Pulmonary artery endothelial cell (primary cell): ENCODE measurements at places on chromosomes 4 and X. TPM values are rescaled to one million over a fixed set of nuclear protein-coding genes. Genes with fewer than 3 reads are reported as not detected.

DNA sequence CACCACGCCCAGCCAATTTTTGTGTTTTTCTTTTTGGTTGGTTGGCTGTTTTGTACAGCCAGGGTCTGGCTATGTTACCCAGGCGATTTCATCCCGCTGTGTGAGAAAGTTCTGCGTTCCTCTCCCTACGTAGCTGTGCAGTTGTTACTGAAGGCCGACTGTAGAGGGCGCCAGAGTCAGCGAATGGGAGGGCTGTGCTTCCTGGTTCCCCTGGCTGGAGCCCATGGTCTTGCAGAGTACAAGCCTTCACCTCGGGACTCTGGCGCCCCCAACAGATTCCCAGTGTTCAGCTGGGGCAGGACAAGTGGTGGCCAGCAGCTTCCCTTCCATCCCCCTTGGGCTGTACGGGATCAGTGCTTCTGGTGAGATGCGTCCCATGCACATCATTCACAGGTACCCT, 5.6 kb upstream of the CT45A1 start:
- no peak for DNase-seq

Gene FATE1
- not detected in 2 replicates for total RNA-seq

Gene SNCA
- total RNA-seq = 120 and 211 TPM in 2 replicates

DNA sequence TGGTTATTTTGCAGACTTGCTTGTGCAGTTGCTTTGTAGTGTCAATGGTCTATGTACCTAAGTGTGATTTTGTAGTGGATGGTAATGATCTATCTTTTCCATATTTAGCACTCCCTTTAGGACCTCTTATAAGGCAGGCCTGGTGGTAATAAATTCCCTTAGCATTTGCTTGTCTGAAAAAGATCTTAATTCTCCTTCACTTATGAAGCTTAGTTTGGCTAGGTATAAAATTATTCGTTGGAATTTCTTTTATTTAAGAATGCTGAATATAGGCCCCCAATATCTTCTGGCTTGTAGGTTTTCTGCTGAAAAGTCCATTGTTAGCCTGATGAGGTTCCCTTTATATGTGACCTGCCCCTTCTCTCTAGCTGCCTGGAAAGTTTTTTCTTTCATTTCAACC, 10.6 kb upstream of the HSD17B13 start:
- DNase-seq = no peak

GRCh38 chrX:136203438-136203837, 47.8 kb downstream of the MAP7D3 start:
- no peak for DNase-seq

- DNase-seq = no peak
Measured at GRCh38 chr4:13386405-13387107, 97.6 kb downstream of the RAB28 start.

Gene NOP14
- total RNA-seq = 33.7 and 43.6 TPM in 2 replicates

- DNase-seq = no peak
Measured at GRCh38 chr4:148068065-148068911, 336.4 kb downstream of the ARHGAP10 start.

DNA sequence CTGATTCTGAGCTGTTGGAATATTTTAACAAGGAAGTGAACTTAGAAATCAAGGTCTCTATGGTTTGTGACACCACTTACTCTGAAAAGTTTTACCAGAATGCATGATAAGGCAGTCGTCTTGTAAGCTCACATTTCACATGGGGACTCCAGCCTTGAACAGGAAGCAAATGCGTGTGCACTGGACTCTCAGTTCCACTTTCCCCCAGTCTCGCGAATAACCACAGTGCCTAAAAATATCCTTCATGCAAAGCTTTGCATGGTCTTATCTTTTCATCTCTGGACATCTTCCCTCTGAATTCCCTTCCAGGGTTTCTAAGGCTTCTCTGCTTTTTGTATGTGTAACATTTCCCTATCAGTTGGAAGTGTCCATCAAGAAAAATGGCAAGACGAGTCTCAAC, 581.8 kb downstream of the NLGN4X start:
- no peak for DNase-seq

GRCh38 chrX:20740443-20740842, 473.7 kb upstream of the RPS6KA3 start:
- no peak for DNase-seq

Gene RNF175
- total RNA-seq = not detected in 2 replicates

DNA sequence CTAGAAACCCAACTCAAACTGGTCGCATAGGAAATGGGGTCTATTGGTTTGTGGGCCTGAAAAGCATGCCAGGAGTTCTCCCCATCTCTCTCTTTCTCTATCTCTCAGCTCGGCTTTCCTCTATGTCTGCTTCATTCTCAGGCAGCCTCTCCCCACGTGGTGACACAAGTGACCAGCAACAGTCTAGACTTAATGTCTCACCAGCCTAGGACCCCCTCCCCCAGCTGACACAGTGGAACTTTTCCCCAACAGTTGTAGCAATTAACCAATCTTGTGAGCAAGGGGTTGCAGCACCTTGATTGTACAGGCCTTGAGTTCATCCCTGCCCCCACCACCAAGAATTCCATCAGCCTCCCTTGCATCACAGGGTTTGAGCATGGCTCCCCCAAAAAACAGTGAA, 159.8 kb upstream of the KIT start:
- no peak for DNase-seq

- DNase-seq = no peak
Measured at GRCh38 chrX:32520789-32521188, 690.6 kb downstream of the DMD start.

- no peak for DNase-seq
Measured at GRCh38 chr4:148779771-148780170, 337.6 kb upstream of the NR3C2 start.

DNA sequence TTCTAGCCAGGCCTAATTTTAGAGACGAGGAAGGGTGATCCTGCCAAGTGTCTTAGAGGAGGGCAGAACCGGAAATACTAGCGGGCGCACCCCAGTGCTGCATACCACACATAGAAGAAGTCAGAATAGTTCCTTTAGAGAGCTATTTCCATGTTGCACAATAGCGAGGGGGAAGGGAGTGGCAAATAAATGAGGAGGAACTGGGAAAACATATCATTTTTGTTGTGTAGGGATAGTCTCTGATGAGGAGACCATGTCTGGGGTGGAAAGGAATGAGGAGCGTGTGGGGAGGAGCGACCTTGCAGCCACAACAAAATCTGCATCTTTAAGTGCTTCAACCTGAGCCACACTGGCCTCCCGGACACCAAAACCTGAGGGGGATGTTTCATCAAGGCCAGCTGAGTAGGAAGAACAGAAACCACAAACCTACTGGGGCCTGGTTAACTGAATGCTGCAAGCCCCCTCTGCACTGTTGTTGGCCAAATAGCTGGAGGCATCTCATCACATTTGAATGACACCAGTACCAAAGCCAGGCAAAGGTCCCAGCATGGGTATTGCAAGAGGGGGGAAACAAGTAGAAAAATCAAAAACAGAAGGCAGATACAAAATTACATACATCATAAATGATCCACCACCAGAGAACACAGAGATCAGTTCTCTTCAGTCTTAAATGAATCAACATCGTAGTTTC, 26.7 kb upstream of the C1QTNF7 start:
- DNase-seq = no peak

Gene IL13RA2
- 0.26 and 0.32 TPM in 2 replicates for total RNA-seq

GRCh38 chrX:120840827-120841226, 34.8 kb downstream of the CT47B1 start:
- no peak for DNase-seq

GRCh38 chr4:101328063-101328602, 19.2 kb downstream of the PPP3CA start:
- no peak for DNase-seq

Gene EDA
- total RNA-seq = 0.92 and 2.5 TPM in 2 replicates

Gene FRG1
- total RNA-seq = 24.3 and 26.4 TPM in 2 replicates

Gene NRK
- total RNA-seq = 1.6 and 2.5 TPM in 2 replicates

GRCh38 chr4:94641702-94642560, 115.8 kb upstream of the BMPR1B start:
- DNase-seq = no peak

DNA sequence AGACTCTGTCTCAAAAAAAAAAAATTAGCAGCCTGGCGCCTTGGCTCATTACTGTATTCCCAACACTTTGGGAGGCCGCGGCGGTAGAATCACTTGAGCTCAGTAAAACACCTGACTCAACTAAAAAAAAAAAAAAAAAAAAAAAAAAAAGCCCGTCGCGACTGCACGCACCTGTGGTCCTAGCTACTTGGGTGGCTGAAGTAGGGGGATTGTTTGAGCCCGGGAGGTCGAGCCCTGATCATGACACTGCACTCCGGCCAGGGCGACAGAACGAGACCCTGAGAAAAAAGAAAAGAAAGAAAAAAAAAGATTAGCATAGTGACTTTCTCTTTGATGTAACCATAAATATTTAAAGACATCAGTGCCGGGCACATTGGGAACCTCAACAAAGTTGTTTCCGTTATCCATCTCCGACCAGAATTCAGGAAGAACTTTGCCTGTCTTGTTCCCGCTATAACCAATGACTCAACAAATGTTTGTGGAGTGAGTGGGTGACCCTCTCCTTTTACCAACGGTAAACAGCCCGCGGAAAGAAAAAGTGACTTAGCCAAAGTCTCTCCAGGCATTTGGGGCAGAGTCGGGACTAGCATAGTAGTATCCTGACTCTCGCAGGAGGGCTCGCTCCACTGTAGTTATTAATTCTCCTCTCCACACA, 553 bp upstream of the MED28 start:
- no peak for DNase-seq

Gene GABRG1
- total RNA-seq = not detected in 2 replicates

DNA sequence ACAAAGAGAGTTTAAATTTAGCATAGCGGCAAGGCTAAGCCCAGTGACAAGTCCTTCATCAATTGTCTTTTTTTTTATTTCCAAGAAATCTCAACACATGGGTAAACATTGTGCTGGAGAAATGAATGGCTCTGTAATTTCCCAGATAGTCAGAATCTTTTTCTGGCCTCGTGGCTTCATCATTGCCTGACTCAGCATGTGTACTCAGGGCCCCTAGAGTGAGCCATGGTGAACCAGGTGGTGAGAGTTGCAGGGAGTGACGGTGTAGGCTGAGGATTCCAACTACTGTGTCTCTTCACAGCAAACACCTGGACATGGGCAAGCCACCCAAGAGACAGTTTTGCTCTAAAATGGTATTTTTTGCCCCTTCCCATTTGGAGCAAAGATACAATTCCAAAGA, 43.1 kb upstream of the UCP1 start:
- DNase-seq = no peak

- DNase-seq = no peak
Measured at GRCh38 chrX:148991502-148991901, 491.1 kb downstream of the AFF2 start.

GRCh38 chrX:135489542-135489941, 30.9 kb upstream of the INTS6L start:
- no peak for DNase-seq

DNA sequence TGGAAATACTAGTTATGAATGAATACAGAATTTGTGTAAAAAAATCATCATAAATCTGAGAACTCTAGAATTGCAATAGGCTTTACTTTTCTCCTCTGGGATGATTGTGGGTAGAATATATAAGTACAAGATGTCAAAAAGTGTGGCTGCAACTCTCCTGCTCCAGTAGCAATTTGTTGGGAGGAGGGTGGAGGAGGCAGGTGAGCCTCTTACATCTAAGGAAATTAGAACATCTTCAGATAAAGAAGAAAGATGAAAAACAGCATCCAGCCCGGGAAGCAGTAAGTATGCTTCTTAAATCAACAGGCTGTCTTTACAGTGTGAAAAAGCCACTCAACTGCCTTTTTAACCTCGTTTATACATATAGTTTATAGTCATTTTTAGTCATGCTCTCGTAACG, 83.7 kb downstream of the ATP8A1 start:
- no peak for DNase-seq

- no peak for DNase-seq
Measured at GRCh38 chr4:129149906-129150305, 54.0 kb downstream of the C4orf33 start.

- no peak for DNase-seq
Measured at GRCh38 chr4:102945066-102945465, 74.4 kb downstream of the SLC9B1 start.

DNA sequence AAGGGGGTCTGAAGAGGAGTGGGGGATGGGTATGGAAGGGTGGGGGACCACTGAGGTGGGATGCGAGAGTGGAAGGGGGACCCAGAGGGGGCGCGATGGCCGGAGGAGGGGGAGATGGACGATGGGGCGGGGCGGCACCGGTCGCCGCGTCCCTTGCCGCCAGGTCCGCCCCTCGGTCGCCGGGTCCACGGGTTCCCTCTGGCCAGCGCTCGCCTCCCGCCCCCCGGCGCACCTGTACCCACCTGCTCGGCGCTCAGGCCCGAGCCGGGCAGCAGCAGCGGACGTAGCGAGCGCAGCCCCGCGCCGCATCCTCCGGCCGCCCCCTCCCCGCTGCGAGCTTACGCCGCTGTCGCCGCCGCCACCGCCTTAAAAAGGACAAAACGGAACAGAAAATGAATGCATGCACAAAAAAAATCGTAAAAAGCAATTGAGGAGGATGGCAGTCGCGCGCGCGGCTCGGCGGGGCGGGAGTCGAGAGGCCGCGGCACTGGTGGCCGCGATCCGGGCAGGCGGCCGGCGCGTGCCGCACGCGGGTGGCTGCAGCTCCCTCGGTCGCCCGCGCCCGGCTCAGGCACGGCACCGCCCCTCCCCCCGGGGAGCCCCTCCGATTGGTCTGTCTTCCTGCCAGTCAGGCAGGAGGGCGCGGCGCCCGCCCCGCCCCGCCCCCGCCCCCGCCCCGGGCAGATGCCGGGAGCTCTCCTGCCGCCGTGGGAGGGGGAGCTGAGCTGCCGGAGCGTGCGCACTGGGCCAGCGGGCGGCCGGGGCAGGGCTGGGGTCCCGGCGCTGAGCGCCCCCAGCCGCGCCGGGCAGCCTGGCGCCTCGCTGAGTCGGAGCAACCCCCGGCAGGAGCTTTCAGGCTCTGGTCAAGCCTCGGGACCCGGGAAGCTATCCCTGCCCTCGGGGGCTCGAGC, at the start of gene JAKMIP1:
JAKMIP1 (minus strand) TSS at position 539 of the 911 bp plus-strand sequence. CDS start 87,699 bp downstream, outside the sequence.
- no peak for DNase-seq

GRCh38 chr4:85803856-85804255, 328.9 kb downstream of the ARHGAP24 start:
- no peak for DNase-seq

- DNase-seq = no peak
Measured at GRCh38 chr4:39362827-39363226, 3.3 kb downstream of the RFC1 start.

Gene F11
- total RNA-seq = not detected in 2 replicates

GRCh38 chr4:161486461-161486860, 677.3 kb downstream of the FSTL5 start:
- no peak for DNase-seq

- no peak for DNase-seq
Measured at GRCh38 chr4:75126058-75126457, 193.1 kb downstream of the PARM1 start.

GRCh38 chr4:52421811-52422213, 237.3 kb downstream of the USP46 start:
- no peak for DNase-seq

GRCh38 chrX:4435905-4436304, 722.5 kb upstream of the PRKX start:
- no peak for DNase-seq

GRCh38 chr4:128353791-128354190, 66.2 kb upstream of the PGRMC2 start:
- DNase-seq = no peak

- DNase-seq = no peak
Measured at GRCh38 chr4:186304866-186305505, 39.0 kb downstream of the F11 start.

GRCh38 chrX:136130931-136131833, 16.2 kb upstream of the FHL1 start:
- DNase-seq = no peak

- no peak for DNase-seq
Measured at GRCh38 chrX:87679849-87680248, 162.2 kb downstream of the KLHL4 start.
